ENCODE measurements at places on chromosomes 3 and 15.

DNA sequence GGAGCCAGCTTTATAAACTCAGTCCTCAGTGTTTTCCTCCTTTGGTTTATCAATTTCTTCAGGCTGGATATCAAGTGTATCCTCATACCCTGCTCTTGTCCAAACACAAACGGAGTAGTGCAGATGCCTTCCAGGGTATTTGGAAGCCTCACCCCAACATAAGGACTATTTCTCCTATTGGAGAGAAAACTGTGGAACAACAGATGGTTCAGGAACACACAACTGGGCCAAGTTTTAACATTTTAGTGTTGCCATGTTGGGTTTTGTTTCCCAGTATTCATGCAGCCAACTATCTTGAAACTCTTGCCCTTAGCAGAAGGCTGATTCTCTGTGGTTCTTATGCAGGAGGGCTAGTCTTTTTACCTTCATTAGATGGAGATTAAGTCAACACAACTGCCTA lies 398.1 kb downstream of the GABRB3 start:
- DNase-seq = no peak

- DNase-seq = no peak
Observed at GRCh38 chr15:45114076-45114750, at the start of the genes DUOX2 and DUOXA2. DUOX2 (minus strand) TSS chr15:45114172; CDS start chr15:45113411, 761 bp downstream. DUOXA2 (plus strand) TSS chr15:45114326; CDS start chr15:45114606, 280 bp downstream.

- no peak for DNase-seq
Observed at GRCh38 chr3:21310891-21311290, 440.1 kb downstream of the ZNF385D start.

GRCh38 chr3:96869316-96869715 lies 54.9 kb downstream of the EPHA6 start:
- no peak for DNase-seq

DNA sequence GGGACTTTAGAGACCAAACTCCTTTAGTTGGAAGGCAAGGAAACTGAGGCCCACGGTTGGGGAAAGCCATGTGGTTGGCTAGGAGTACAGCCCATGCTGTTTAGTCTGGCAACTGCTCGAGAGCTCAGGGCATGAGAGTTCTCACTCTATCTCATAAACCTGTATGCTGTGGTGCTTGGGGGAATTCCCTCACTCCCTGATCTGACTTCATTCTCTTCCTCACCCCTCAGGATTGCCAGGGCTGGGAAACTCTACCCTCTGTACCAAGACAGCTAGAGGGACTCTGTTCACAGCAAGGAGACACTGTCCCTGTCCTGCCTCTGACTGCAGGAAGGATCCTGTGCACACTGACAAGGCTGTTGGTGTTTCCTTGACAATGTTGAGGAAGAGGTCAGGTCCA lies 230.2 kb downstream of the ZNF621 start:
- no peak for DNase-seq

DNA sequence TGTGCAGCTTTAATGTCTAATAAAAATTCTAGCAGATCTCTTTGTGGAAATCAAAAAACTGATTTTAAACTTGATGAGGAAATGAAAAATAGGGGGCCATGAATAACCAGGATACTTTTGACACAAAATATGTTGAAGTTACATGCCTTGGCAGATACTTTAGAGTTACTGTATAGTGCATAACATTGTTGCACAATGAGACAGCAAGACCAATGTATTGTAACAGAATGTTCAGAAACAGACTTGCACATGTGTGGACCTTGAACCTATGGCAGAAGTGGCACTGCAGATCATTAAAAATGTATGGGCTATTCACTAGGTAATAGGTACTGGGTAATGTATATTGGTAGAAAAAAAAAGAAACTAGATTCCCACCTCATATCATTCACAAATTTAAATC lies 343.0 kb upstream of the ARL6 start:
- no peak for DNase-seq

GRCh38 chr3:125261031-125261430 lies 48.5 kb upstream of the SLC12A8 start:
- no peak for DNase-seq

- no peak for DNase-seq
Observed at GRCh38 chr3:127815641-127816605, 6.4 kb downstream of the MGLL start.

GRCh38 chr3:99638167-99638948 lies at the start of gene COL8A1:
COL8A1 (plus strand) TSS chr3:99638594; CDS start chr3:99790683, 152,089 bp downstream.
- DNase-seq = no peak

DNA sequence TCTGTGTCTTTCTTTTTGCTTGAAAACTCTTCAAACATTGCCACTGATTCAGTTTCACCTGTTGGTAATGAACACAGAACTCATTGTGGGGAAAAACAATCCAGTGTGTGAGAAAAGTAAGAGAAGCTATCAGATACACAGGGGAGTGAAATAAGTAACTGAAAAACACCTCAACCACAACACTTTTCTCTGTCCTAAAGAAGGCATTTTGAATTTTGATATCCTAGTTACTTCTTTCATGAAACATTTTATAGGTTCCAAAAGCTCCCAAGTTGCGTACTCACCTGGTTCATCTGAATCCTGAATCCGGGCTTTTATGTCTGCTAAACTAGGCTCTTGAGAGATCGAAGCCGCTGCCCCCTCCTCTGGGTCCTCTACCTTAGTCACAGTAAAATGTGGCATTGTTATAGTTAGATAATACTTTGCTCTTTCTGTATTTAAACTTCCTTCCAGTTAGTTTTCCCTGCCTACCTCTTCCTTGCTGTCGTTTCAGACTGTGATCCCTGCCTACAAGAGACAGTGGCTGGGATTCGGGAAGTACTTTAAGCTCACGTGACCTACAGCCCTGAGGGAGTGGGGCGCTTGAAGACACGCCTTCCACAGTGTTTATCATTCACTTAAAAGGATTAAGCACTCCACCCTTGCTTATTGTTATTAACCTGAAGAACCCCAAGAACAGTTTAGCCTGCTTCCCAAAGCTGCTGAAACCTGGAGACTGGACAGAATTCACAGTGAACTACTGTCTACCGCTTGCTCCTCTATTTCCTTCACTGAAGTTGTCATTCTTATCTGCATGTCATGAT lies 19.1 kb downstream of the SLC12A6 start:
- DNase-seq = peak; percentile 26

DNA sequence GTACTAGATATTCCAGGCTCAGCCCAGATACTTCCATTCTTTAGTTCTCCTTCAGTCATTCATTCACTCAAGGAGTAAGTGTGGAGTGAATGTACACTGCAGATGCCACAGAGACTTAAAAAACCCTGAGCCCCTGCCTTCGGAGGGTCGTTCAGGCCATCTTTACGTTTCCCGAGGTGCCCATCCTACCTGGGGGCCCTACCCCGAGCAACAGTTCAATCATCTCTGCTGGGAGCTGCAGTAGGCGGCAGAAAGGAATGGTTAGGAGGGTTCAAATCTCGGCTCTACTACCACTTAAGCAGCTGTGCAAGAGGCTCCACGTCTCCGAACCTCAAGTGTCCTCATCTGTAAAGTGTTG lies 613 bp downstream of the SEC13 start:
- no peak for DNase-seq

GRCh38 chr15:38961456-38961855 lies 396.8 kb upstream of the RASGRP1 start:
- DNase-seq = no peak

- DNase-seq = no peak
Observed at GRCh38 chr15:56786966-56787365, 53.7 kb upstream of the ZNF280D start.

GRCh38 chr3:107769882-107770281 lies 247.1 kb downstream of the BBX start:
- DNase-seq = no peak

- no peak for DNase-seq
Observed at GRCh38 chr3:25597535-25598101, 67.1 kb downstream of the TOP2B start.

GRCh38 chr15:99433757-99434450 lies 131.9 kb upstream of the MEF2A start:
- no peak for DNase-seq

GRCh38 chr3:16825617-16826204 lies 59.0 kb upstream of the PLCL2 start:
- no peak for DNase-seq
